ENCODE measurements at places on chromosomes 3 and 15. TPM values are rescaled to one million over a fixed set of nuclear protein-coding genes. Genes with fewer than 3 reads are reported as not detected.

GRCh38 chr3:34001022-34001421 is 202.6 kb downstream of the PDCD6IP start:
- no peaks in the 10 kb centered on the region for H3K4me1 ChIP-seq
- no peaks in the 10 kb centered on the region for H3K36me3 ChIP-seq
- no peak overlapping the region for H3K27ac ChIP-seq
- no peak overlapping the region for H3K4me3 ChIP-seq

DNA sequence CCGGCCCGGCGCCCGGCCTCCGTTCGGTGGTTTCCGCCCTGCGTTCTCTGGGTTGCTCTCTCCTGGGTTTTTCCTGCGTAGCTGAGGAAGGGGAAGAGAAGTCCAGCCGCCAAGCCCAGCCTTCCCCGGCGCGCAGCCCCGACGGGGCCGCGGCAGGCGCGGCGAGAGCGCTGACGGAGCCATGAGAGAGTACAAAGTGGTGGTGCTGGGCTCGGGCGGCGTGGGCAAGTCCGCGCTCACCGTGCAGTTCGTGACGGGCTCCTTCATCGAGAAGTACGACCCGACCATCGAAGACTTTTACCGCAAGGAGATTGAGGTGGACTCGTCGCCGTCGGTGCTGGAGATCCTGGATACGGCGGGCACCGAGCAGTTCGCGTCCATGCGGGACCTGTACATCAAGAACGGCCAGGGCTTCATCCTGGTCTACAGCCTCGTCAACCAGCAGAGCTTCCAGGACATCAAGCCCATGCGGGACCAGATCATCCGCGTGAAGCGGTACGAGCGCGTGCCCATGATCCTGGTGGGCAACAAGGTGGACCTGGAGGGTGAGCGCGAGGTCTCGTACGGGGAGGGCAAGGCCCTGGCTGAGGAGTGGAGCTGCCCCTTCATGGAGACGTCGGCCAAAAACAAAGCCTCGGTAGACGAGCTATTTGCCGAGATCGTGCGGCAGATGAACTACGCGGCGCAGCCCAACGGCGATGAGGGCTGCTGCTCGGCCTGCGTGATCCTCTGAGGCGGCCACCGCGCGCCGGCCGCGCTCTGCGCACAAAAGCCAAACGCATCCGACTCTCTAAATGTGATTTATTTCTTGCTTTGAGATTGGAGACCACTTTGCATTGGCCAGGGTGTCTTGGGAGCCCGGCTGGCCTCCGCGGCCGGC is 727 bp downstream of the RAP2B start:
- DNase-seq, result peak; percentile 80
- no peaks in the 10 kb centered on the region for H3K36me3 ChIP-seq
- peaks cover 51% of the 10 kb centered on the region for H3K4me1 ChIP-seq
- no peaks in the 10 kb centered on the region for H3K27me3 ChIP-seq

DNA sequence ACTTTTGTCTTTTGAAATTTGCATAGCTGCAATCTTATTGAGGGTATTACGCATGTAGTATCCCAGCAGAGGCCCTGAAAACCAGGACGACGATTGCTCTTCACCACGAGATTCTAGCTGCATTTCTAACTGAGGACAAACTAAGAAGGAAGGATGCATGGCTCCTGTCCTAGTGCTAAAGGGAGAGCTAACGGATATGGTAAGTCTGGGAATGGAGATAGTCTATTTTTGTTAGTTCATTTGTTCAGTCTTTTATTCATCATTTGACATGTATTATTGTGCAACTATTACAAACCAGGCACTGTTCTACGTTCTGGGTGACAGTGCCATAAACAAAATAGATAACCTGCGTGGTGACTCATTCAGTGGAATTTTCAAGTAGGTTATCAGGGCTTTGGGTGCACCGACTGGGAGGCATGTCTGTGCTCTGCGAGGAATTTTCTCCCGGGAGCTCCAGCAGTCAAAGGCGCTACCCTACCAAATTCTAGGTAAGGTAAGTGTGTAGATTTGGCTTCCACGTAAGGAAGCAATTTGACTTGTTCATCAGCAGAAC is 51.9 kb upstream of the ETV5 start:
- H3K27me3 ChIP-seq, result no peaks in the 10 kb centered on the region
- H3K4me3 ChIP-seq, result no peak overlapping the region
- no peaks in the 10 kb centered on the region for H3K36me3 ChIP-seq
- no peak overlapping the region for H3K27ac ChIP-seq
- DNase-seq, result peak; percentile 20

DNA sequence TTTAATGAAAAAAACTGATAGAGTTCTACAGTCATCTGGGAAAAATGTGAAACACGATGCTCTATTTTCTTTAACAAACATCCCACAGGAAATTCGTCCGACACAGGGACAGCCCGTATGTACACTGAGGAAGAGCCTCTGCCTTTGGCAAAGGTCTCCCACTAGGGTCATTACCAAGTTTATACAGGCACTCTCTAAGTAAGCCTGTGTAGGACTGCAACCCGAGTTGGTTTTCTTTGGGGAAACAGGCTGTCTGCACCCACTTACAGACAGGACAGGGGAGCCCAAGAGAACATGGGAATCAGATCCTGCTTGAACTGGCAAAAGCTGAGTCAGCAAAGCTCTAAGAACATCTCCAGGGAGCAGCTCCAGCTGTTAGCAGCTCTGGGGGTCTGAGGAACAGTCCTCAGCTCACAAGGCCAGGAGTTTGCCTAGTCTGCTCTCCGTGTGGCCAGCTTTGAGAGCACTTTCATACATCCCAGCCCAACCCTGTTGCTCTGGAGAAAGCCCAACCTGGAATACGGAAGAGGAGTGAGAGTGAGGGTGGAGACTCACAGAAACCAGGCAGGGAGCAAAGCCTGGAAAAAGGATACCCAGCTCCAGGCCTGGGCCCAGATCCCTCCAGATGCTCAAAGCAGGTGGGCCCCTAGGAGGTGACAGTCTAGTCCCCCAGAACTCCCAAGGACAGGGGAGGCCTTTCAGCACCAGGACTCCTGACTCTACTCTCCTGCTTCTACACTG is 1.9 kb downstream of the TBC1D2B start:
- H3K4me1 ChIP-seq, result peaks cover 65% of the 10 kb centered on the region
- H3K36me3 ChIP-seq, result no peaks in the 10 kb centered on the region
- no peaks in the 10 kb centered on the region for H3K27me3 ChIP-seq
- peak overlapping the region; percentile 94 for H3K4me3 ChIP-seq

GRCh38 chr3:121883507-121883906 is 10.7 kb upstream of the SLC15A2 start:
- no peaks in the 10 kb centered on the region for H3K36me3 ChIP-seq
- H3K27ac ChIP-seq, result no peak overlapping the region
- no peaks in the 10 kb centered on the region for H3K27me3 ChIP-seq
- no peaks in the 10 kb centered on the region for H3K4me1 ChIP-seq
- no peak for DNase-seq

GRCh38 chr15:52765785-52766184 is 24.4 kb downstream of the ONECUT1 start:
- no peak overlapping the region for H3K4me3 ChIP-seq
- H3K4me1 ChIP-seq, result no peaks in the 10 kb centered on the region

- H3K27ac ChIP-seq, result no peak overlapping the region
- DNase-seq, result no peak
- H3K4me1 ChIP-seq, result no peaks in the 10 kb centered on the region
- no peak overlapping the region for H3K4me3 ChIP-seq
- H3K36me3 ChIP-seq, result no peaks in the 10 kb centered on the region
These were observed 227.8 kb downstream of the UBE2E2 start for GRCh38 chr3:23430781-23431398.

- H3K27me3 ChIP-seq, result no peaks in the 10 kb centered on the region
- H3K36me3 ChIP-seq, result peaks cover 3% of the 10 kb centered on the region
- H3K4me3 ChIP-seq, result no peak overlapping the region
- H3K4me1 ChIP-seq, result peaks cover 27% of the 10 kb centered on the region
These were observed 20.4 kb downstream of the SYNM start for GRCh38 chr15:99125061-99125891.

DNA sequence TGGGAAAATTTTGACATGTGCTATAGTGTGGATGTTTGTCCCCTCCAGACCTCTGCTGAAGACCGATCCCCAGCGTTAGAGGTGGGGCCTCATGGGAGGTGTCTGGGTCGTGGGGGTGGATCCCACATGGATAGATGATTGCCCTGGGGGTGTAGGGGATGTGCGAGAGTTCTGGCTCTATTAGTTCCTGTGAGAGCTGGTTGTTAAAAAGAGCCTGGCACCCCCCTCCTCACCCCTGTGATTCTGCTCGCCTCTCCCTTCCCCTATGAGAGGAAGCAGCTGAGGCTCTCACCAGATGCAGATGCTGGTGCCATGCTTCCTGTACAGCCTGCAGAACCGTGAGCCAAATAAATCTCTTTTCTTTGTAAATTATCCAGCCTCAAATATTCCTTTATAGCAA is 67.4 kb downstream of the ATP10A start:
- H3K4me1 ChIP-seq, result peaks cover 41% of the 10 kb centered on the region
- no peak overlapping the region for H3K4me3 ChIP-seq
- H3K27me3 ChIP-seq, result no peaks in the 10 kb centered on the region
- no peaks in the 10 kb centered on the region for H3K36me3 ChIP-seq

- no peaks in the 10 kb centered on the region for H3K27me3 ChIP-seq
- H3K27ac ChIP-seq, result no peak overlapping the region
- DNase-seq, result peak; percentile 55
- H3K4me1 ChIP-seq, result no peaks in the 10 kb centered on the region
These were observed 86.2 kb downstream of the IQSEC1 start for GRCh38 chr3:12986986-12987385.

GRCh38 chr15:88990185-88990679 is 77.1 kb upstream of the MFGE8 start:
- no peak overlapping the region for H3K27ac ChIP-seq
- H3K36me3 ChIP-seq, result no peaks in the 10 kb centered on the region
- no peak for DNase-seq
- H3K4me3 ChIP-seq, result no peak overlapping the region
- peaks cover 5% of the 10 kb centered on the region for H3K27me3 ChIP-seq

GRCh38 chr3:183253528-183254486 is 754 bp downstream of the B3GNT5 start:
- peak; percentile 89 for DNase-seq
- peak overlapping the region; percentile 97 for H3K27ac ChIP-seq
- peak overlapping the region; percentile 97 for H3K4me3 ChIP-seq
- peaks cover 20% of the 10 kb centered on the region for H3K4me1 ChIP-seq
- H3K27me3 ChIP-seq, result no peaks in the 10 kb centered on the region

- no peak overlapping the region for H3K4me3 ChIP-seq
- no peaks in the 10 kb centered on the region for H3K27me3 ChIP-seq
- no peak for DNase-seq
These were observed 7.6 kb upstream of the NIPA1 start for GRCh38 chr15:22778796-22779195.

Gene PCCB
- 29.9 TPM for total RNA-seq

Gene CDHR4
- not detected for total RNA-seq

Gene SLC22A13
- not detected for total RNA-seq

Gene FAH
- 11.6 TPM for total RNA-seq

Gene C2CD4A
- not detected for total RNA-seq

Gene FAM219B
- total RNA-seq, result 62.3 TPM

Gene RAD18
- 4.7 TPM for total RNA-seq

All from suprapubic skin (tissue), 4 donors.